T-helper 1 cell (primary cell): ENCODE measurements at places on chromosomes 5 and 9.

DNA sequence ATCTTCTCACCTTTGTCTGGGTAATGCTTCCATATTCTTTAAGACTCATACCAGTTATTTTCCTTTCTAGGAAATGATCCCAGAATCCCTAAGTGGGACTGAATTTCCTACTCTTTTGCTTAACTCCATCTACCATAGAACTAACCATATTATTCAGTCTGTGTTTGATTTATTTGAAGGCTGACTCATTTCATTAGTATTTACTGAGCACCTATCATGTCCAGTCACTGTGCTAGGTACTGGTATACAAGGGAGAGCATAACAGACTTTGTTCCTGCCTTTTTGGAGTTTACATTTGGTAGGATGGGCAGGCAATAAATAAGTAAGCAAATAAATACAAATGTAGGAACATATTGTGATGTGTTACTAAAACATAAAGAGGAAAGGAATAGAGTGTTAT lies 4.3 kb downstream of the NPR2 start:
- DNase-seq: no peak

DNA sequence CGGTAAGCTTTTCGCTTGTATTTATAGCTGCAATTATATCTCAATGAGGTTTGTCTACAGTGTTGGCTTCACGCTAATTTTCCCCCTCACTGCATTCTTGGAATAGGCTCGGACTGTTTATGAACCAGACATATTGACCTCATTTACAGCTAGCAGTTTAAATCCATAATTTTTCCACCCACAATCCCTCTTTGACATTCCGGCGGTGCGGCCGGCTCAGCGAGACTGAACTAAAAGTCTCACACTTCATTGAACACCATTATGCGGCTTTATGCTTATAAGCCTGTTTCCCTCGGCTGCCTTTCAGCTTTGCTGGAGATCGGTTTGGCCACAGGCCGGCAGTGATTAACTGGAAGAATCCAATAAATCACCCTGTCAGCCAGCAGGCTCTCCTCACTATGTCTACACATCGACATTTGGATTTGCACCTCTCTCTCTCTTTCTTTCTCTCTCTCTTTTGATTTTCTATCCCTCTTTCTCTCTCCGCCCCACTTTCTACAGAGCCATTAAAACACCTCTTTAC lies 315.0 kb upstream of the TLE4 start:
- DNase-seq: no peak

DNA sequence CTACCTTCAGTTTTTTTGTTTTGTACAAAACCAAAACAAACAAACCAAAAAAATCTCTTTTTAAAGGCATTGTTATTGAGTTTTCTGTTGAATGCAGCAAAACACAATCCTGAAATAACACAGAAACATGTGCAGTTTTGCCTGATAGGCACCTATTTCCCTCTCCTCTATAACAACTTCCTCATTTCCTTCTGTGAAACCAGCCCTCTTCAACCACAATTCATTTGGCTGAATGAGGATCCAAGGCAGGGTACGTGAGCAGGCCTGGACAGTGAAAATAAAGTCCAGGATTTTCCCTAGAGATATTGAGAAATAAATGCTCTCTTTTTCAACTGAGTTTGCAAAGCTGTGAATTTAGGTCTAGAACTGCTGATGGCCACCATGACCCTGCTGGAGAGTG lies 134.8 kb upstream of the LARP1 start:
- DNase-seq: no peak

- no peak for DNase-seq
Measured at GRCh38 chr5:98570010-98570409, 203.5 kb upstream of the RGMB start.

DNA sequence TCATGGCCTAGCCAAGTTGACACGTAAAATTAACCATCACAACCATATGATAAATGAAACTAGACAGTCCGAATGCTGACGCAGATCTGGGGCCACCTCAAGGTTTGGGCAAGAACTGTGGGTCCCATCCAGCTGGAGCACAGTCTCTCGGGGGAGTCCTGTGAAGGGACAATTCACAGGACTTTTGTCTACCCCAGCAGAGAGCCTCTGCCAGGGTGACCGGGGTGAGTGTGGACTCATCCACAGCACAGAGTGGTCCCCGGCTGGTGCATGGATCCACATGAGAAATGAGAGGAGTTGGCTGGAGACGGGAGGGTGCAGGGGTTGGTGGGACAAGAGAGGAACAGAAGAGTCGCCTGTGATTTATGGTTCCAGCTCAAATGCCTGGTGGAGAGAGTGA lies 17.7 kb upstream of the MED10 start:
- no peak for DNase-seq

GRCh38 chr9:7338586-7339281 lies 460.8 kb downstream of the DMAC1 start:
- no peak for DNase-seq

GRCh38 chr5:71882826-71883741 lies 164.0 kb downstream of the CARTPT start:
- no peak for DNase-seq
